ENCODE measurements at places on chromosomes 7 and 10. TPM values are rescaled to one million over a fixed set of nuclear protein-coding genes. Genes with fewer than 3 reads are reported as not detected.

CARD11 gene
- polyA plus RNA-seq, result 1.1 TPM

AP5Z1 gene
- polyA plus RNA-seq, result 26.5 TPM

GRCh38 chr10:24054421-24054820 is 154.5 kb upstream of the KIAA1217 start:
- no peak for DNase-seq

- no peak for DNase-seq
Measured at GRCh38 chr10:6145166-6145987, 56.5 kb downstream of the RBM17 start.

- no peak for DNase-seq
Measured at GRCh38 chr10:1022413-1022812, 3.2 kb downstream of the IDI2 start.

DNA sequence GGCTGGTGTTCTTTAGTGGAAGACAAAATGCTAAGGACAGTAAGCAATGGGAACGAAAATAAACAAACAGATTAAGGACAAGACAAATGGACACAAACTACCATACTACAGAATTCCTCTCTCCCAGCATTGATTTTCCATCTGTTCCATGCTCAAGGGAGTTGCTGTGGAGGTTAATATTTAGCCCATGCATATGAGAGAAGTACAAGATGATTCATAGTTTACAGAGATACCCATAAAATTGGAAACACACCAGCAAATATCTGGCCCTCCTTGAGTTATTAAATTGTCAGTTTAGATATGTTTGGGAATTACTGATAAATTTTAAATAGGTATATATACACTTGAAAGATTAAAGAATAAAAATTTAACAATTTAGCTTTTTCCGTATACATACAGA is 69.8 kb downstream of the GLI3 start:
- DNase-seq, result no peak

DNA sequence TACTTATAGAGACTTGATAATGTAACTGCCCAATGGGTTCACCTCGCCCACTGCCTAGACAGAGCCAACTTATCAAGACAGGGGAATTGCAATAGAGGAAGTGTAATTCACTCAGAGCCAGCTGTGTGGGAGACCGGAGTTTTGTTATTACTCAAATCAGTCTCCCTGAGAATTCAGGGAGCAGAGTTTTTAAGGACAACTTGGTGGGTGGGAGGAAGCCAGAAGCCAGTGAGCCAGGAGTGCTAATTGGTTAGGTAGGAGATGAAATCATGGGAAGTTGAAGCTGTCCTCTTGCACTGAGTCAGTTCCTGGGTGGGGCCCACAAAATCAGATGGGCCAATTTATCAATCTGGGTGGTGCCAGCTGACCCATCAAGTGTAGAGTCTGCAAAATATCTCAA is 20.1 kb upstream of the C7orf33 start:
- no peak for DNase-seq

All from renal cortex interstitium (tissue), 15 donors.